NCI-H1105 treated with DMSO at 0.1 percent for 48 hours (cell line): ENCODE measurements at places on chromosomes 6 and 20.

- peak; percentile 7 for DNase-seq
Observed at GRCh38 chr6:87281426-87281825, 41.0 kb upstream of the SMIM8 start.

DNA sequence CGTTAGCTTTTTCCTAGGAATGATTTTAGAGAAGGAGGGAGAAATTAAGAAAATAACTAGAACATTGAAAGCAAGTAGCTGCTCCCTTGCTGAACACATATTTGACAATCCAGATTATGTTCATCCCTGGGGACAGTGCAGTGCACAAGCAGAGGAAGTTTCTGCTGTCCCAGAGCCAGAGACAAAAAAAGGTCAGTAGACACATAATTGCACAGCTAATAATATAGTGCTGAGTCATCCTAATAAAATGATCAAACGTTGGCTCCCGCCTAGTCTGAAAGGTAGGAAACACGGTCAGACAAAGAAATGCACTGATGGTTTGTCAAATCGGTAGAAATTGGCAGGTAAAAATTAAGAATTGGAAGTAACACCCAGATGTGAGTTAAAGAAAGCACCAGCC is 21.7 kb upstream of the SSTR4 start:
- DNase-seq, result no peak

DNA sequence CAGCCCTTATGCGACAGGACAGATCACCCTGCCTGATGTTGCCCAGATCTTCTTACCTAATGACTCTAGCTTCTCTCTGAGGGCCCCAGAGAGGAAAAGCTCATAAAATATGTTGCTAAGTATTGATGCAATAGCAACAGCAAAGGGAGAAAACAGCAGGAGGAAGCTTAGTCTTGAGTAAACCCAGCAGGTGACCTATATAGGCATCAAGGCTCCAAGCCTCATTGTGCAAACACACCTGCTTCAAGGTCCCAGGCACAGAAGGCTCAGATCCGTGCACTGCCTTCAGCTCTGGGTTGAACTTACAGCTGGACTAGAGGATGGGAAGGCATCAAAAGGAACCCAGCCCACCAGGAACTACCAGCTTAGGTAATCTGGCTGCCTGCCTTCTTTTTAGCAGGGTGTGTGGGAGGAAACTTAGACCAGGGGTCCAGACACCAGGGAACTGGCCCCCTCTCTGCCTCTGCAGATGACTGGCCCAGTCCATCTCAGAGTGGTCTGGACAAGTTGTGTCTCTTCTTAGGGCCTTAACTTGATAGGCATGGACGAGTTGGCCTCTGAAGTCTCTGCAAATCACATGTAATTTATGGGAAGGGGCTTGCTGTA is 34.4 kb downstream of the TGM3 start:
- DNase-seq, result no peak

DNA sequence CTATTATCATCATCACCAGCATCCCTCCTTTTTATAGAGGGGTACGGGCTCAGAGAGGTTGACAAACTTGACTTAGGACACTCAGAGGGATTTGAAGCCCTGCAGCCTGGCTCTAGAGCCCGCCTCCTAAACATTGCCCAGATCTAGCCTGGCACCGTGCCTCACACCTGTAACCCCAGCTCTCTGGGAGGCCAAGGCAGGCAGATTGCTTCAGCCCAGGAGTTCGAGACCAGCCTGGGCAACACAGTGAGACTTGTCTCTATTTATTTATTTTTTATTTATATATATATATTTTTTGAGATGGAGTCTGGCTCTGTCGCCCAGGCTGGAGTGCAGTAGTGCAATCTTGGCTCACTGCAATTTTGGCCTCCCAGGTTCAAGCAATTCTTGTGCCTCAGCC is 6.3 kb upstream of the CSE1L start:
- no peak for DNase-seq

DNA sequence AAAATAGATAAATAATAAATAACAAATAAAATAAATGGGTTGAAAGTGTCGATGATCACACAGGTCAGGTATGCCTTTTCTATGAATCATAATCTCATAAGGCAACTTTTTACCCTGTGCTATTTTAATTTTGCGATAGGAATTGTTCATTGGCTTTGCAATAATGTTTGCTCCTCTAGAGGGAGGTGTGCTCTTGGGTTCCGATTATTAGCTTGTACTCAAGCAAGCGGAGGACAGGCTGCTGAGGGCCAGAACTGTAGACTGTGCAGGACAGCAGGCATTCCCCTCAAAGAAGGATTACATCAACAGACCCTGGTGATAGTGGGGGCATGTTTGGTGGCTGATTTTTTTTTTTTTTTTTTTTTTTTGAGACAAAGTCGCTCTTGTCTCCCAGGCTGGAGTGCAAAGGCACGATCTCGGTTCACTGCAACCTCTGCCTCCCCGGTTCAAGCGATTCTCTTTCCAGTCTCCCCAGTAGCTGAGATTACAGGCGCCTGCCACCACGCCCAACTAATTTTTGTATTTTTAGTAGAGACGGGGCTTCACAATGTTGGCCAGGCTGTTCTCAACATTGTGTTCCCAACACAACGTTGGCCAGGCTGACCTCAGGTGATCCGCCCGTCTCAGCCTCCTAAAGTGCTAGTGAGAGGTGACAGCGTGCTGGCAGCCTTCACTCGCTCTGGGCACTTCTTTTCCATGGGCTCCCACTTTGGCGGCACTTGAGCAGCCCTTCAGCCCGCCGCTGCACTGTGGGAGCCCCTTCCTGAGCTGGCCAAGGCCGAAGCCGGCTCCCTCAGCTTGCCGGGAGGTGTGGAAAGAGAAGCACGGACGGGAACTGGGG is 35.6 kb downstream of the RIOK1 start:
- DNase-seq, result no peak

- DNase-seq, result no peak
Observed at GRCh38 chr6:90148867-90149266, 147.8 kb downstream of the BACH2 start.

DNA sequence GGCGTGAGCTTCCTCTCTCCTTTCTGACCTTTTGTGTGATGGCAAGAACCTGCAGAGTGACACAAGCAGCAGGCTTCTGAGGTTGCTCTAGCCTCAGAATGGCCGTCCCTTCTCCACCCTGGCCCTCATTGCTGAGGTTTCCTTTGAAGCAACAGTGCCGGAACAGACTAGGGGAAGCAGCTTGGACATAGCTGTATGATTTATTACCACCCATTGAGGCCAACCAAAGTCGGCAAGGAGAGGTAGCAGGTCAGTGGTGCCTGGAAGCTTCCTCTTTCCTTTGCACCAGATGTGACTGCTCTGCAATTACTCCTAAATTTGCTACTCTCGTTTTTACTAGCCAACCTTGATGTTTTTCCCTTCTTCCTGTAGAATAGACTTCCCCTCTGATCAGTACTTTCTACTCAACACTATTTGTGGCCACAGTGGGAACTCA is 31.4 kb downstream of the PTPN1 start:
- no peak for DNase-seq

DNA sequence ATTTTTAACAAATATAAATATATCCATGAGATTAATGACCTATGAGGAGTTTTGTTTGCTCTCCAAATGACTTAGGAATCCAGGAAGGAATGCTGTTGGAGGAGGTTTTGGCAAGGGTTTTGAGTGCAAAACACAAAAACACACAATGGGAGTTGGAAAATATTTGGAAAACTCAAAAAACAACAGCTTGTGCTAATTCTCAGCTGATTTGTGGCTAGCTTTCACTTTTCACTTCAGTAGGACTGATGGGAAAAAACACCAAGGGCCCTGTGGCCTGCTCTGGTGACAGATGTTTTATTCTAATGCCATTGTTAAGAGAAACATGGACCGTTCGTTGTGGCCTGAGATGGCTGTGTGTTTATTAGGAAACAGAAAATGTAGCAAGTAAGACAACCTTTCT is 113.9 kb downstream of the ALDH8A1 start:
- no peak for DNase-seq

- DNase-seq, result no peak
Observed at GRCh38 chr6:90319044-90319443, 22.4 kb upstream of the BACH2 start.

DNA sequence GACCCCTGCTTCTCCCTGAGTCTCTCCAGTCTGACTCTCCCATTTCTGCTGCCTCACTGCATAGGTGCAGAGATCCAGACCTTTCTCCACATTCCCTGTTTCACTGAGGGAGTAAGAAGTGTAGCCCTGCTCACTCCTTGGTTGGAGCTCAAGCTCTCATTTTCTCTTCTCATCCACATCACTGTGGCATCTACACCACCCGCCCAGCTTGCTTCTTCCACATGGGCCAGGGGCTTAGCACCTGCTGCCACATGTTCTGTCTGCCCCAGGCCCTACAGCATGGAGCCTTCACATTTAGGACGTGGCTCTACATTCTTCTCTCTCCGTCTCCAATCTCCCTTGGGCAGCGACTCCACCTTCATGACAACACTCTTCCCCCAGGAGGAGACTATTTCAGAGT is 8.5 kb upstream of the GSTA5 start:
- DNase-seq, result no peak
